NCI-H1092 (cell line): ENCODE measurements at places on chromosomes 6 and 20.

GRCh38 chr6:143766185-143766553, 77.0 kb upstream of the LTV1 start:
- DNase-seq = no peak

GRCh38 chr20:47951521-47951971, 166.3 kb upstream of the SULF2 start:
- DNase-seq = no peak

DNA sequence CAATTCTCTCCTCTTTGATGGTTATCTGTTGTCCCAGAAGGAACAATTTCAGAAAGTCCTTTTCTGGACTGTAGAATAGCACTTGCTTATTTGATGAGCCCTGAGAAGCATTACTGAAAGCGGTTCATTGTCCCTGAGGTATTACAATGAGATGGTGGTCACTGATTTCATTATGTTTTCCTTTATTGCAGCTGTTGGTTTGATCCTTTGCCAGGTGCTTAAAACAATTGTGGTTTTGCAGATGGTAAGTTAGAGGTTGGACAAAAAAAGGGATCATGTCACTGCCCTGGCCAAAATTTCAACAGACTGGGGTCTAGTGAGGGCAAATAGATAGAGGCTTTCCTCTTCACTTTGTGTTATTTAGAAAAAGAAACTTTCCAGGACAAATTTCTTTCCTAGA, 61.9 kb downstream of the ESR1 start:
- no peak for DNase-seq

DNA sequence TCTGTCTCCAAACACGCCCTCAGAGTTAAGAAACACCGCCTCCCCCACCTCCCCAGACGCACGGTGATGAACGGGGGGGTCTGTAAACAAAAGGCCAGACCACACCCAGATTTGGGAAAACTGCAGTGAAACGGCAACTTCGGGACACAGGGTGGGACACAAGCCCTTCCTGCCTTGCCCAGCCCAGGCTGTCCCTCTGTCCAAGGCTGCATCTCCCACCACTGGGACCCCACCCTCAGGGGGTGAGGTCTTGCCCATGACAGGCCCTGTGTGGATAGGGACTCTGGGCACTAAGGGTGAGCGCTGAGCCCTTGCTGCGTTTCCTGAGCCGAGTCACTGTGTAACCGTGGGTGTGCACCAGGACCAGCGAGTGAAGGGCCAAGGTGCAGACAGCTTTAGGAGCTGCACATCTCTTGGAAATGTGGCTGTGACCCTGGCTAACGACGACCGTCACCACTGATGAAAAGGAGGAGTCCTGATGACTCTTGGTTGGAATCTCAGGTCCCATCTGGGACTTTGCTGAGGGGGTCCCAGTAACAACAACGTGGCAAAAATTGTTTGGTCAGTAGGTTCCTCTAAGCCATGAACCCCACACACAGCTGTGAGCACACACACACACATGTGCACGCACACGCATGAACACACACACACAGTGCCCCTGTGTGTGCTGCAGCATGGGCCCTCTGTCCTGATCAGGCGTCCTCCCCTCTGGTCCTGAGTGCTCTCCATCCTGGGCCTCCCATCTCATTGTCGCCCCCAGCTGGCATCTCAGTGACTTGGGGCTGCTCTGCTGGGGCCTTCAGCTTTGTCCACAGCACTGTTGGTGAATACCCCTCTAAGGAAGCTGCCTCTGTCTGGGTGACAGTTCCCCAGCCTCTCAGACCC, 100.6 kb downstream of the RAMACL start:
- no peak for DNase-seq

- DNase-seq = no peak
Observed at GRCh38 chr20:44326391-44327159, 10.3 kb upstream of the R3HDML start.

DNA sequence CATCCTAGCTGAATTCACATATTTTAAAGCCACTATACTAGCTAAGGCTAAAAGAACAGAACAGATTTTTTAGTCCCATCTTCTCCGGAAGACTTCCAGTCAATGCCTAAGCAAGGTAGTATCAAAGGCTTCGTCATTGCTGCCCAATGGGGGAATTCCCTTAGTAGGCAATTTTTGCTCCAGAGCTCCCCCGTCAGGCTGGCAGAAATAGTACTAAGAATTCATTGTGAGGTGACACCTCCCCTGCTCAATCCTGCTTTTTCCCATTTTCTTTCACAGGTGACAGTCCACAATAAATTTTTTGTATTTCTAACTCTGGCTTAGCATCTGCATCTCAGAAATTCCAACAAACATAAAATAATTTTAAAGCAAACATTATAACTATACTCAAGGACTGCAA, 52.8 kb upstream of the SRSF6 start:
- no peak for DNase-seq

GRCh38 chr20:19003366-19004336, 190.1 kb downstream of the SCP2D1 start:
- no peak for DNase-seq

DNA sequence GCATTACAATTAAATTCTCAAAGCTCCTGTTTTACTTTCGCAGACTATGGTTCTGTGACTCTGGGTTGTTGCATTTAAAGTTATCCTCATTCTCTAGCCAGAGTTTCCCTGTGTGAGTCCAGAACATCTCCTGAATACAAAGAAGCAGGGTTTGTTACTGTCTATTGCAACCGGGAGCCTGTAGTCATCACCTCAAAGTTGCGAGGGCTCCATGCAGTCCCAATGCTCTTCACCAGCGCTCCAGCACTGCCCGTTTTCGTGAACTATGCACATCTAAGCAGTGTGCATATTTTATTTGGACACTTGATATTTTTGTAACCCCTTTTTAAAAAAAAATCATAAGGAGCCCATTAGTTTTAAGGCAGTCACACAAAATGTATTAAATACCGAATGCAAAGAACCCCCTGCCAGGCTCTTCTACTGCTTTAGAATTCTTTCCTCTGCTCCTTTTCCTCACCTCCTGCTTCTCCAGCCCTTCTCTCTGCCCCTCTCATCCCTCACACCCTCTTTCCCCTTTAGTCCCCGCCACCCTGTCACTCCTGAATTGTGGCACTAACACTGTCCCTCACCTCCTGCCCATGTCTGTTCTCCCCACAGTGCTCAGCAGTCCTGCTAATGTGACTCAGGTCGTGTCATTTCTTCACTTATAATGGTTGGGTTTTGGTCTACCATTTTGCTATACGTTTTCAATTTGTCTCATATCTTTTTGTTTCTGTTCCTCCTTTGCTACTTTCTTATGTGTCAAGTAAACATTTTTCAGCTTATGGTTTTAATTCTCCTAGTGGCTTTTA, 1.1 kb upstream of the HLA-C start:
- DNase-seq = no peak

GRCh38 chr6:77883851-77884250, 231.0 kb downstream of the MEI4 start:
- DNase-seq = no peak
